ENCODE measurements at places on chromosomes 1 and 21.

- DNase-seq: no peak
Observed at GRCh38 chr1:33137800-33138199, 44.0 kb downstream of the TRIM62 start.

GRCh38 chr1:38009088-38009840 lies 3.3 kb upstream of the UTP11 start:
- no peak for DNase-seq

GRCh38 chr1:97164276-97164639 lies 442.7 kb downstream of the PTBP2 start:
- no peak for DNase-seq

DNA sequence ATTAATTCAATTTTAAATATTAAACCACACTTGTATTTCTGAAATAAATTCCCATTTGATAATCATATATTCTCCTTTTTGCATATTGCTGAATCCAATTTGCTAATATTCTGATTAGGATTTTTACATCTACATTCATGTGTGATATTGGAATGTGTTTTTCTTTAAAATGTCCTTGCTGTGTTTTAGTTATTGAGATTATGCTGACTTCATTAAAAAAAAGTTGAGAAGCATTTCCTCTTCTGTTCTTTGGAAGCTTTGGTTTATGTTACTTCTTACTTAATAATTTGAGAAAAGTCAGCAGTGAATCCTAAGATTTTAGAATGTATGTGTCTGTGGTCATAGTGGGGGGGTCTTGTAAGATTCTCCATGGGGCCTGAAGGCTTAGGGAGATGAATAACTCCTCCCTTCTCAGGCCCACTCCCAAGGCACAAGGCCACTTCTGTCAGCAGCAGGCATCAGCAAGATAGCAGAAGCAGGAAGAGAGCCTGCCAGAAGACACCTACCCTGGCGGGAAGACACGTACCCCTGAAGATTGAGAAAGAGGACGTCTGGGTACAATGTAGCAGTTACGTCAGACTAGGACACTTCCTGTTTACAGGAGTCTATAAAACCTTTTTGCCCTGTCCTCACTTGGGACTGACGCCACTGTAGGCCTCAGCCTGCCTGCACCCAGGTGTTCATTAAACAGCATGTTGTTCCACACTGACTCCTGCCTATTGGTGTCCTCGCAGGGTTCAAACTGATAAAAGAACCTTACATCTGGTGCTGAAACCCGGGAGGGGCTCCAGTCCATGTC lies 56.9 kb downstream of the ODF2L start:
- no peak for DNase-seq

DNA sequence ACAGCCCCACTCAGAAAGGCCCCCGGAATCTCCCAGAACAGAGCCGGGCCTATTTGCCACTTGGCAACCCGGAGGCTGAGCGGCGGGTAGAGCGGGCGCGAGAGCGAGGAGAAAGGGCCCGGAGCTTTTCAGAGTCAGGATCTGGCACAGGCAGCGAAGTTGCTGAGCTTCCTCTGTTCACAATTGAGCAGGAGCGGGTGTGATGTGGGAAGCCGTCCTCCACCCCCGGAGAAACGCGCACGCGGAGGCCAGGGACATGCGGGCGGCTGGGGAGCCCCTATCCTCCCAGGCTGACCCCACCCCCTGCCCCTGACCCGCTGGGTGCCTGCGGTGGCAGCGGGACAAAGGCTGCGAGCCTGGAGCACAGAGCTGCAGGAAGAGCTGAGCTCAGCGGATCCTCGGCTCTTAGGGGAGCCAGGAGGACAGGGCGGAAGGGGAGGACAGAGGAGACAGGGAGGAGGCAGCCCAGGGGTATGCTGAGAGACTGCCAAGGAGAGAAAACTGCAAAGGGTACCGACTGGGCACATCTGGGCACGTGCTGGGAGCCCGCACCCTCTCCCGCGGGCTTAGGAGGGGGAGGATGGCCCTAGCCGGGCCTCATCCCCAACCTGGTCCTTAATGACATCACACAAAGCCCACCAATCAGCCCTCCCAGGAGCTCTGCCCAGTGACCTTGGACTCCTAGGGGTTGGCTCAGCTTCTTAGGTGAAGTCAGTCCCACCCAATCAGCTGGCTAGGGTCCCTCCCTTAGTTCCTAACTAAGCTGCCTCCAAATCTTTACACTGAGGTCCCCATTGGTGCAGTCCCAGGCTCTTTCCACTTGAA lies 9.3 kb downstream of the KIF21B start:
- DNase-seq: no peak

- DNase-seq: no peak
Observed at GRCh38 chr1:209884249-209884648, 53.8 kb upstream of the SYT14 start.
